ENCODE measurements at places on chromosomes 12 and 14.

DNA sequence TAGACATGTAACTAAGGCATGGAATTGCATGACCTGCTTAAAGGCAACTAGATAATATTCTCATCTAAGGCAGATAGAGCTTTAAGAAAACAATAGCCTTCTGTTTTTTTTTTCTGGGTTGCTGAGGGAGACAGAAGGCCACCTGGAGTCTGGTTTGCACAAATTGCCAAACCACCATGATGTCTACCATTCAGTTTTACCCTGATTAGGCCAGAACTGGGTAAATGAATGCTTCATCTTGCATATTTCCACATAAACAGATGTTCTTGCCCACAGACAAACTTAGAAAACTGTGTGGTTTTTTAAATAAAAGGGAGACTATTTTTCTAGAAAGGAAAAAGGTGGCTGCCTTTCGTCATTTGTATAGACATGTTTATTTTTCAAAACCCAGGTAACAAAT, 278.7 kb upstream of the PRICKLE1 start:
- DNase-seq, result no peak

DNA sequence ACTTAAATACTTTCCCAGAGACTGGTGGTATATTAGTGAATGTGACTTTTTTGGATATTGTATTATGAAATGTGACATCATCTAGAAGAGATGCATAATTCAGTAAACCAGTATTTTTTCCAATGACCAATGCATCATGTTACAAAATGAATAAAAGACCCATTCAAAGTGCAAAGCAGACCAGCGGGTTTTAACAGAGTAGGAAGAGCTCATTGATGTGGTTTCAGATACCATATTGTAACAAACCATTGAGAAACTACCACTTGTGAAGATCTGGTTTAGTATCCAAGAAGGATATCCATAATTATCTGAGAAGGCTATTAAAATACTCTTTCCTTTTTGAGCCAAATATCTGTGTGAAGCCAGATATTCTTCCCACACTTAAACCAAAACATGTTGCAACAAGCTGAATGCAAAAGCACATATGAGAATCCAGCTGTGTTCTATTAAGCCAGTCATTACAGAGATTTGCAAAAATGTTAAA, 47.7 kb downstream of the MVK start:
- DNase-seq, result peak; percentile 29

DNA sequence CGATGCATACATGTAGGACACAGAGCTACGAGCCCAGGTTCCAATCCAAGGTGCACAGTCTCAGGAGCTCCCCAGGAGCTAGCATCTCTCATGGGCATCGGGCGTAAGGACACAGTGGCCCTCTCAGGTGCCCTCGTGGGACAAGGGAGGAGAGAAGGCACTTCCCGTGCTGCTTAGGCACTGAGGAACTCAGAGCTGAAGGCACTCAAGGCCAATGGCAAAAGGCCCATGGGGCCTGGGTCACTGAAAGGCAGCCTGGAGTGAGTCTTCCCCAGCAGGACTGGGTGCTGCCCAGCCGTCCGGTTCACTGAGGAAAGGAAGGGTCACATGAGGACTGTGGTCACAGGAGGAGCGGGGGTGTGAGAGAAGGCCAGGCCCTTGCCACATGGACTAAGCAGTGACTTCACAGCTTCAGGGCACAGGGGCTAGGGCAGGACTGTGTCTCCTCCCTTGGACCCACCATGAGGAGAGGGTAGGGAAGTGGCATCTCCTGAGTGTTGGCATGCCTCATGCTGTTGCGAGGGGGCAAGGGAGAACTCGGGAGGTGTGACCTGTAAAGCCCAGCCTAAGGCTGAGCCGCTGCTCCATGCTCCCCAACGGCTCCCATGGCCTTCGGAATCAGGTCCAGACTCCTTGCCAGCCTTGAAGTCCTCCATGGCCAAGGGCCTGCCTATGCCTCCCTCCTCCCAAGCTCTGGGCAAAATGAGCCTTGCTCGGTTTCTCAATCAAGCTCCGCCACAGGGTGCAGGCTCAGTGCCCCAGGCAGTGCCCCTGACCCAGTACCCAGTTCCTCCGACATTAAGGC, 51.8 kb downstream of the CHGA start:
- no peak for DNase-seq

DNA sequence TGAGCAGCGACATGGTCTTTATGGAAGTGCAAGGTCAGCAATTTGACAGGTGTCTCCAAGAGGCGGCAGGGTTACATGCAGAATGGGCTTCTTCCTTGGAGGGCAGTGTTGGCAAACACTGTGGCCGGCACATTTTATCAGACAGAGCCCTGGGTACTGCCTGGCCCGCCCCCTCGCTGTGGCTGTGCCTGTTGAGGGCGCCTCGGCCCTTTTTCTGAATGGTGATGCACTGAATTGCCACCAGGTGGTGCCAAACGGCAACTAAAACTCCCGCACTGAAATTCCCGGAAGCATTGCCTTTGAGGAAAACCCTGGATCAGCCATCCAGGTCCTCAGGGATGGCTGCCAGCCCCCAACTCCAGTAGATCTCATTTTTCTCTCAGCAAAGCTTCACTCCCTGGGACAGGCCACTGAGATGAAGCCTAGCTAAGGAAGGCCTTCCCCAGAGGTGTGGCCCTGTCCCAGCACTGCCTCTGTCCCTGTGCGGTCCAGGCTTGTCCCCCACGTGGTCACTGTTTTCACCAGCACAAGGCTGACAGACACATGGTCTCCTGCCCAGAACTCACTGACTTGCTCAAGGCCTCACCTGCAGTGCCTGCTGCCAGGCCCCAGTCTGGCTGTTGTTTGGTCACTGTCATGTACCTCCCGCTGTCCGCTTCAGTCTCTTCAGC, 73.6 kb downstream of the TESC start:
- peak; percentile 33 for DNase-seq

DNA sequence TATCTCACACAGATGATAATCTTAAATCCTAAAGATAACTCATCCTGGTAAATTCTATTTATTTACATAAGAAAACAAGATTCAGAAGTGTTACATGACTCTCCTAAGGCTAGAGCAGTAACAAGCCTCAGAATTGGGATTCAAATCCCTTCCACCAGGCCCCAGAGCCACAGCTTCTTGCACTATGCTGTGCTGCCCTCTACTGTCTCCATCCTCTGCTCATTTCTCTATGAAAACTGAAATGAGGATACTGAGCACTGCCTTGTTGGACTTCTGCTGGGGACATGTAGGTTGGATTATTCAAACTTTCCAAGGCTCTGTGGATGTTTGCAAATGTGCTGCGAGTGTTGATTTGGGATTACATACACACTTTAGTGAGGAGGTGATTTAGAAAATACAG, 23.5 kb upstream of the C12orf50 start:
- no peak for DNase-seq

DNA sequence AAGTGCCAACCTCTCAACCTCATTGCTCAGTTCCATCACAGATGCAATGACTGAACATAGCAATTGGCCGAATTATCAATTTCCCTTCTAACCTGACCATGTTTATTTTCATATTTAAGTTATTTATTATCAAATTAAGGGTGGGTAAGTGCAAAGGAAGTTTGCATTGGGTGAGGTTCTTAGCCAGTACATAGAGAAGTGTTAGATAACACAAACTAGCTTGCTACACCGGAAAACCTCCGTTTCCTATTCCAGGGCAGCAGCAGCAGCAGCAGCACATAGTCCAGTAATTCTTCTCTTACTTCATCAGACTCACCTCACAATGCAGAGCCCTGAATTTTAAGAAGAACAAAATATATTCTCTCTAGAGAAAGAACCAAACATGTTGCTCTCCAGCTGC, 200.5 kb upstream of the OR4E1 start:
- DNase-seq, result no peak

- DNase-seq, result peak; percentile 97
These were observed at the start of gene CRADD for GRCh38 chr12:93677195-93678064. Gene CRADD, plus strand, starts transcription at chr12:93677375.

Measured in HFF-Myc (cell line).